ENCODE measurements at places on chromosomes 2 and 18.

GRCh38 chr18:34911661-34912384 lies 129.4 kb upstream of the MAPRE2 start:
- DNase-seq: peak; percentile 94

DNA sequence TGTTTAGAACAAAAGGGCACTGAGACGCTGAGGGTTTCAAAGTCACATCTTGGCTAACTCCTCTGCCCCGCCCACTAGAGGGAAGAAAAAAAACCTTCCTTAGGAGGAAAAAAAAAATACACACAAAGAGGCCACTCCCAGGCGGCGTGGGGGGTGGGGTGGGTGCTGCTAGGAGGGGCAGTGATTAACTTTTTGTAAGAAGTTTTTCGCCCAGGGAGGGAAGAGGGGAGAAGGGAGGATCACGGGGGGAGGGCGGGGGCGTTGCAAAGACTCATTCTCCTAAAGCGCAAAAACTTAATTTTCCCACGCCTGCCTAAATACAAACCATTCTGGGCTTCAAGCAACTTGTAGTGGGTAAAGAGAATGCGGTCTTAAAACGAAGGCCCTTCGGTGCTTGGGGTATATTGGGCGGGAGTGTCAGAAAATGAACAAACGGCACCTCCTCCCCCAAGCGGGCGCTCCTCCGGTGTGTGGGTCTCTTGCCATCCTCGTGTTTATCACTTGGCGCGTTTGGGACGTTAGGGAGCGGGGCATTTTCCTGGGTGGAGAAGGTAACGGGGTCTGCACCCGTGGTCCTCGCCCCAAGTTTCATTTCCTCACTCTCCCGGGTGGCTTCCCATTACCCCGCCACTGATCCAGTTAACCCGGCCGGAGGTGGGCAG lies 1.7 kb downstream of the CXCR4 start:
- DNase-seq: no peak

DNA sequence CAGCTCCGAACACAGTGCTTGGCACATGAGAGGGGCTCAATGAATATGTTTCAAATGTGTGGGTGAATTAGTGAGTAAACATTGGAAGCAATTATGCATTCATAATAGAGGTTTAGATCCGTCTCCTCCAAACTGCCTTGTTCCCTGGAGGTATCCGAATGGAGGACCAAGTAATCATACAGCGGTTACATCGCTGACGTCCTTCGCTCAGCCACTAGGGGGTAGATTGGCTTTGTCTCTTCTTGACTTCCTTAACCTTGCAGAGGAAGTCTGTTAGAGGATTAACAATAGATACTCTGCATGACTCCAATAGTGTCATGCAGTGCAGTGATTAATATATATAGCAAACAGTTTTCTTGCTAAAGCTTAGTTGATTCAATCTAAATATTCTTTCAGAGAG lies 517.0 kb downstream of the PTPRM start:
- peak; percentile 62 for DNase-seq

DNA sequence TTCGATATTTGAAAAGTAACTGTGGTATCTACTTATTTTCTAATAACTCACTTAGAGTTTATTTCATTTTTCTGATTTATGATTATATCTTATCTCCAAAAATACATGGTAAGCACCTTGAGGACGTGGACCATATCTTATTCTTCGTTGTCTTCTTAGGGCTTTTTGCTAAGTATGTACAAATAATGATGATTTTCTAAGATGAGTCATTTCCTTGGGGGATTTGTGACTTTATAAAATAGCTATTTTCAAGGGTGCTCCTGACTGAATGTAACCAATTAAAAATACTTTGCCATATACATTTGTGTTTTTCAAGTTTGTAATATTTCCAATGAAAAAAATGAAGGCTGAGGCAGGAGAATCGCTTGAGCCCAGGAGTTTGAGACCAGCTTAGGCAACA lies 56.3 kb downstream of the GREB1L start:
- DNase-seq: no peak

GRCh38 chr18:54240629-54241107 lies 16.2 kb upstream of the MBD2 start:
- DNase-seq: no peak

DNA sequence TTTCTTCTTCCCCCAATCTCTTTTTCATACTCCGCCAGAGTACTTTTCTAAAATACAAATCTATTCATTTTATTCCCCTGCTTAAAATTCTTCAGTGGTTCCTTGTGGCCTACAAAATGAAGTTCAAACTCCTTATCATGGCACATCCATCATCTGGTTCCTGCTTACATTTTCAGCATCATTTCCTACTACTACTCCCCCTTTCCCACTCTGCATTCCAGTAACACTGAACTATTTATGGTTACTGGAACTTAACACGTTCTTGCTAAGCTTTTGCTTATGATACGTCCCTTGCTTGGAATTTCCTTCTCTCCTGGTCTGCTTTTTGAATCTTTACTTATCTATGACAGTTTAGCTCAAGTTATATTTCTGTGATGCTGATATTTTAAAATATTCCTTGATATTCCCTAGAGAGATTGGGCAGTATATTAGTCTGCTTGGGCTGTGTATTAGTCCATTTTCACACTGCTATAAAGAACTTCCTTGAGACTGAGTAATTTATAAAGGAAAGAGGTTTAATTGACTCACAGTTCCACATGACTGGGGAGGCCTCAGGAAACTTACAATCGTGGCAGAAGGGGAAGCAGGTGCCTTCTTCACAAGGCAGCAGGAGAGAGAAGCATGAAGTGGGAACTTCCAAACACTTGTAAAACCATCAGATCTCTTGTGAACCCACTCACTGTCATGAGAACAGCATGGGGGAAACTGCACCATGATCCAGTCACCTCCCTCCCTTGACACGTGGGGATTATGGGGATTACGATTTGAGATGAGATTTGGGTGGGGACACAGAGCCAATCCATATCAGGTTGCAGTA lies 53.2 kb downstream of the BMPR2 start:
- peak; percentile 79 for DNase-seq

DNA sequence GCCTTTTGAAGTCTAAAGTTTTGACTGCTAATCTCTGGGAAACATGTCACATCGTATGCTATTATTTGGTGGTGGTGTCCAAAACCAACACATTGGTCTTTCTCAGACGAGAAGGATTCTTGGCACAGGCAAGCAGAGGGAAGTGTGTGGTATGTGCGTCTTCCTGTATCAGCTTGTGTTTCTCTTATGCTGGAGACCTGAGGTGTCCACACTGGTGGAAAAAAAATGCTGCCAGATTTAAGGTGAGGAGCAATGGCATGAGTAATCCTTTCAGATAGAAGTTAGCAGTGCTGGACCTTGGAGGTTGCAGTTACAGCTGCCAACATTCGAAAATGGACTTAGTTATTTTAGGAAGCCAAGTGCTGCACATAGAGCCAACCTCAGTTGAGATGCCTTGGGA lies 11.7 kb upstream of the FHL2 start:
- DNase-seq: peak; percentile 59

All from fibroblast of skin of right biceps (primary cell).